Stimulated activated CD4-positive, alpha-beta T cell treated with anti-CD3 and anti-CD28 coated beads, TNF-alpha, amount 100 ng/mL, for 24 hours (primary cell): ENCODE measurements at places on chromosomes 7 and 10.

DNA sequence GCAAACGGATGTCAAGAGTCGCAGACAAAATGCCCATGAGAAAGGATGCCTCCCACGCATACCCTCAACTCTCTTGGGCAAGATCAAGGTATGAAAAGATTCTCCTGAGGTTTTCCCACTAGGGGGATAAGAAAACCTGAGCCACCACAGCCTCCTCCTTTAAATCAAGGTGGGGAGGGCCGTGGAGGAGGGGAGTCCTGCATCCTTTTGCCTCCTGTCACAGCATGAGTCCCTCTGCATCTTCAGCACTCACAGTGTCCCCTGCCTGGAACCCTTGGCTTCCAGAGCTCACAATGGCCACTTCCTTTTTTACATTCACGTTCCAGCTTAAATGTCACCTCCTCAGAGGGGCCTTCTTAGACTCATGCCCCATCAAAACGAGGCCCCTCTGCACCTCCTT lies 207.6 kb downstream of the GLI3 start:
- no peak for DNase-seq

DNA sequence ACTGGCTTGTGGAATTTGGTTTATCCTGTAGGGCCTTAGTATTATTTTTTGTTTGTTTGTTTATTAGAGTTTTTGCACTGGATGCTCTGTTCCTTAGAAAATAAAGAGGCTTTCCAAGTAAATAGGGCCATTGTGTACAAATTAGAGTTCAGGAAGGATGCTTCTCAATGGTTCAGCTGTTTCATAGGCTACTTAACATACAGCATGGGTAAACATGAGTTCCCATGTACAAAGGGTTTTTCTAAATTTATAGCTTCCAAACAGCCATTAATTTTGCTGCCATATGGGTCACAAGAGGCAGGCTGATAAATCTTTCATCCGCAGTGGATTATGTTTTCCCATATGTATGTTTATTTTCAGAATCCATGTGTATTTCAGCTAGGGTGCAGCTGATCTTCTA lies 121.6 kb upstream of the WDR11 start:
- DNase-seq = no peak

GRCh38 chr7:151310578-151310977 lies 31.0 kb upstream of the NUB1 start:
- no peak for DNase-seq

DNA sequence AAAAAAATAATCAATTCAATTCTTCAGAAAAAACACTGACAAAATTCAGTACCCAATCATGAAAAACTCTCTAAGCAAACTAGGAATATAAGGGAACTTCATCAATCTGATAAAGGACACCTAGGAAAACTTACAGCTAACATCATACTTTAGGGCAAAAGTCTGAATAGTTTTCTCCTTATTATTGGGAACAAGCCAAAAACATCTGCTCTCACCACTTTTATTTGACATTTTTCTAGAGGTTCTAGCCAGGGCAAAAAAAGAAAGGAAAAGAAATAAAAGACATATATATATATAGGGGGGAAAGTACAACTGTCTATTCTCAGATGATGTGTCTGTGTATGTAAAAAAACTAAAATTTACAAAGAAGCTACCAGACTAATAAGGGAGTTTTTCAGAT lies 19.0 kb downstream of the CDK6 start:
- no peak for DNase-seq

GRCh38 chr10:118808601-118809356 lies 54.0 kb upstream of the CACUL1 start:
- no peak for DNase-seq

DNA sequence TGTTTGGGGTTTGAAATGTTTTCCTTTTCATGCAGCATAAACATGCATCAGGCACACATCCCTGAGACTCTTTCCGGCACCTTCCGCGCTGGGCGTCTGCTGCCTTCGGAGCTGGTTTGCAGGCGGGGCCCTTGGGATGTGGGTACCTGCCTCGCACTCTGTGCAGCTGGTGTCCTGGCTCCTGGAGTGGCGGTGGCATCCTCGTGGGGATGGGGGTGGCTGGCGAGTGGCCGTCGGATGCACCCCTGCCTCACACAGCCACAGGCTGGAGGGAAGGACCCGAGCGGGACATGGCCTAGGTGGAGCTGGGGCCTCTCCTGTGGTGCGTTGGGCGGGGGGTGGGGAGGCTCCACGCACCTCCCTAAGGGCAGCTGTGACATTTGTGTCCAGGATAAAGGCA lies 68.5 kb upstream of the ADGRA1 start:
- DNase-seq = no peak

DNA sequence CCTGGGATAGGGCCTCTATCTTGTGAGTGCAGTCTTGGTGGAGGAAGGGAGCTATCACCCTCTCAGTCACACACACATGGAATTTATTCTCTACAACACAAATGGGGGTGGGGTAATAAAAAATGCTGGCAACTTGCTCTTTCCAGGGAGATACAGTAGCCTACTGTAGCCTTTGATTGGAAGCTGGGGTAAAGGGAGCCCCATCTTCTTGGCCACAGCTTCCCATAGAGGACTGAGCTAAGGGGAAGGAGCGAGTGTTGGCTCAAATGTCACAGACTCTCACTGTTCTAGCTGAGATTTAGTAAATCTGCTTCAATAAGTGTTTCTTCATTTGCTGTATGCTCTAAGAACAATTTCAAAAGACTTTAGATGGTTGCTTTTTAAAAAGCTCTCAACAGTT lies 222.2 kb upstream of the CXCL12 start:
- no peak for DNase-seq

DNA sequence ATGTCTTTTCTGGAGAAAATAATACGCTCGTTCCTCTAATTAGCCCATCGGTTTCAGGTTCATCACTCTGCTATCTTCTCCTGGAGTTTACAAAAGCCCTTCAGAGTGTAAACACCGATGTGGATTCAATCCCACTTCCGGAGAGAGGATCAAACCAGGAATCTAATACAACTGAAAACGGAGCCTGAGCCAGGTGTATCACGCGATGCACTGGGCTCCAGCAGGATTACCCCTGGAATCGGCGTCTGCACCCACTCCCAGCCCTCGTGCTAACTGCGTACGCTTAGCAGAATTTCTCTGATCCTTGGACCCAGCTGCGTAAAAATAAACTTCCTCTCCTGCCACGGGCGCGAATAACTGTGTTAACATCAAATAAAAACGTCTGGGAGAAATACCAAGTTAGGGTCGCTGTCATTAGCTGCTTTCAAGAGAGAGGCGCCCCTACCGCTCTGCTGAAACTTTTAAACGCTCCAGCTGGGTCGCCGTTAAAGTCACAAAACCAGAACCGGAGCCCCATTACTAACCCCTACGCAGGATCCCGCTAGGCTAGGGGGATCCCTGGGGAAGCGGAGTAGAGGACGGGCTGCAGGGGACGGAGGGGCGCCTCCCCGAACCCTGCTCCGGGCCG lies 502 bp downstream of the ZNF3 start:
- DNase-seq = no peak

GRCh38 chr7:70886547-70886946 lies 245.4 kb upstream of the GALNT17 start:
- no peak for DNase-seq

GRCh38 chr10:12081879-12082557 lies 13.3 kb downstream of the DHTKD1 start:
- DNase-seq = no peak

- DNase-seq = no peak
Measured at GRCh38 chr7:157780312-157780711, 443.5 kb downstream of the DNAJB6 start.

- peak; percentile 78 for DNase-seq
Measured at GRCh38 chr7:91264046-91264923, at the start of gene FZD1. FZD1 (plus strand) TSS chr7:91264433; CDS start chr7:91264881, 448 bp downstream.

- DNase-seq = no peak
Measured at GRCh38 chr10:51214207-51215196, 140.2 kb downstream of the PRKG1 start.

DNA sequence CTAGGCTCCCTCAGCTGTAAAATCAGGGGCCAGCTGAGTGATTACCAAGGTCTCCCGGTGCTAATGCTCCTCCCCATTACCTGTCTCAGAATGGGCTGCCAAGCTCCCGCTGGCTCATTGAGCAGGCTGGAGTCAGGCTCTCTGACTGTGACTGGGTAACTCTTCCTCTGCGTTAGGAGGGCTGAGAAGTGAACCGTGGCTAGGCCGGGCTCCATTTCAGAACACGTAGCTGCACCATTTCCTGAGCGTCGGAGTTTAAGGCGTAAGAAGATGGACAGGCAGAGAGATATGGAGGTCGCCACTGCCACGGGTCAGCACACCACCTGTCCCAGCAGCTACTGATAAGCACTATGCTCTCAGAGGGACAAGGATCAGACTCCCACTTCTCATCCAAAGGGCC lies 250.3 kb downstream of the TCERG1L start:
- no peak for DNase-seq

- no peak for DNase-seq
Measured at GRCh38 chr7:127755965-127756364, 104.0 kb downstream of the SND1 start.

DNA sequence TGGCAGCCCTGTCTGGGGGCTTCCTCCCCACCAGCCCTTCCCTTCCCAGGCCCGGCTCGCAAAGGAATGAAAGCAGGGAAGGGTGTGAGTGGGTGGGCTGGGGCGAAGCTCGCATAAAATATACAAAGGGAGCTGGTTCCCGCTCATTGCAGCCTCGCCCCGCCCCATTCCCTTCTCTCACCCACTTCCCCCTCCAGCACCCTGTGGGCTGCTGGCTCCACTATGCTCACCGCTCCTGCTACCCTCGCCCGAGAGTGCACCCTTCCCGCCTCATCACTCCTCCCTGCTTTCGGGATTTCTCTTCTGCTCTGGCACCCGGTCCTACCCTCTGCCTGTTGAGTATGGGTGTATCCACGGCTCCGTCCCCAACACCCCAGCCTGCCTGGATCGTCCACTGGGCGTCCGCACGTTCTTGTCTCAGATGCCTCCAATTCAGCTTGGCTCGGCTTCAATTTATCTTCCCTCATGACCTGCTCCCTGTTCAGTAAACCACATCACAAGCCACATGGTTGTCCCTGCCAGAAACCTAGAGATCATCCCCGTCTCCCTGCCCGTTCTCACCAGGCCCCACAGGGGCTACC lies 14.4 kb upstream of the TTYH3 start:
- DNase-seq = no peak

DNA sequence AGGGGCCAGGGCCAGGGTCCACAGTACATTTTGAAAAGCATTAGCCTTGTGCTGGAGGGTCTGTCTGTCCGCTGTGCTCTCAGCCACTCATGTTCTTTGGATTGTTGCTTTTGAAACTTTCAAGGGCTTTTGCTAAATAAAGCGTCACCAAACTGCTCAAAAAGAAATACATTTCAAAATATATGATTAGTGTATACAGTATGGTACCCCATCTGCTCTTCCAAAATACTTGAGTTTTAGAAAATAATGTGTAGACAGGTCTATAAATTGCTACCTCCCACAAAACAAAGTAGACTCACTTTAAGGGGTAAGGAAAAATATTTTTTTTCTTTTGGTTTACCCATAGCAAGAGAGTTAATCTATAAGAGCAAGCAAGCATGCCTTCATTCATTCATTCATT lies 194.3 kb upstream of the AOAH start:
- DNase-seq = no peak

DNA sequence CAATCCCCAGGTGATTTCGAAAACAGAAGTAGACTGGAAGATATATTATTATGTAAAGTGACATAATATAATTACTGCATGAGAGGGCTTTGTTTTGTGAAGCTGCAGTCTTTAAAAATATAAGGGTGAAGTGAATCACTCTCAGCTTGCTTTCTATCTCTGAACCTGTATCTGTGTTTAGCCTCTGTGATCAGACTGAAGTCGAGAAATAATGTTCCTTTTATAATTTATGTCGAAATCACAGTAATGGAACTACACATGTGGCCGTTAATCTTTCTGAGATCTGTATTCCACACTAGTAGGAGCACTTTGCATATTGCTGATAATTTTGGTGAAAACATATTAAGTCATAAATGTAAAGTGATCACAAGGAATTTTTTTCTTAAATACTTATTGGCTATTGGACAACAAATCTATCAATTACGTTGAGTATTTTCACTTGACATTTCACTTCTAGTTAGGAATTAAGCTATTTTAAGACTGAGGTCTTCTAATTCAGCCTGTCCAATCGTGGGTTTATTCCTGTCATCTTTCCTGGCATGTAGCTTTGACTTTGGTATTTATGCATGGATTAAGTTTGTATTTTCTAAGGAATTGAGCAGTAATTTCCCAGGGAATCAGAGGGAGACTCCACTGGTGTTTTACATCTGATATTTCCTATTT lies 268.2 kb upstream of the POT1 start:
- no peak for DNase-seq

DNA sequence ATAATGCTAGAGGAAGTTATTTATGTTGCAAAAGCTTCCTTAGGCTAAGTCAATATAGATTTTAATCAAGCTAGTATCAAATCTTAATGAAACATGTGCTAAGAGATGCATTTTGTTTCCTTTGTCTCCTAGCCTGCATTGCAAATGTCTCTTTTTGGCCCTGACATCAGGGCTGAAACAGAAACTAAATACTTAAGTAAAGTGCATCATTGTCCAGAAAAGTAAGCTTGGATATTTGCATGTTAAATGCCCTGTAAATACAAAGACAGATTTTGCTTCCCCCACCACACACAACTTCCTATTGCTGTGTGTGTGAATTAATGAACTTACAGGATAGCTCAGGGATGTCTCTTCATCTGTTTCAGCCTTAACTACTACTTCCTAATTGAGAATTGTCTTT lies 10.0 kb upstream of the STAMBPL1 start:
- DNase-seq = no peak

GRCh38 chr10:129799942-129800341 lies 164.1 kb downstream of the EBF3 start:
- no peak for DNase-seq

GRCh38 chr7:13920053-13920697 lies 69.3 kb downstream of the ETV1 start:
- no peak for DNase-seq

- DNase-seq = no peak
Measured at GRCh38 chr10:75956624-75957023, 525.2 kb downstream of the LRMDA start.

- no peak for DNase-seq
Measured at GRCh38 chr7:74029089-74029785, 1.3 kb downstream of the ELN start.

- no peak for DNase-seq
Measured at GRCh38 chr7:120677535-120677934, 180.4 kb downstream of the TSPAN12 start.

- no peak for DNase-seq
Measured at GRCh38 chr10:133440633-133441285, 13.0 kb upstream of the SCART1 start.

DNA sequence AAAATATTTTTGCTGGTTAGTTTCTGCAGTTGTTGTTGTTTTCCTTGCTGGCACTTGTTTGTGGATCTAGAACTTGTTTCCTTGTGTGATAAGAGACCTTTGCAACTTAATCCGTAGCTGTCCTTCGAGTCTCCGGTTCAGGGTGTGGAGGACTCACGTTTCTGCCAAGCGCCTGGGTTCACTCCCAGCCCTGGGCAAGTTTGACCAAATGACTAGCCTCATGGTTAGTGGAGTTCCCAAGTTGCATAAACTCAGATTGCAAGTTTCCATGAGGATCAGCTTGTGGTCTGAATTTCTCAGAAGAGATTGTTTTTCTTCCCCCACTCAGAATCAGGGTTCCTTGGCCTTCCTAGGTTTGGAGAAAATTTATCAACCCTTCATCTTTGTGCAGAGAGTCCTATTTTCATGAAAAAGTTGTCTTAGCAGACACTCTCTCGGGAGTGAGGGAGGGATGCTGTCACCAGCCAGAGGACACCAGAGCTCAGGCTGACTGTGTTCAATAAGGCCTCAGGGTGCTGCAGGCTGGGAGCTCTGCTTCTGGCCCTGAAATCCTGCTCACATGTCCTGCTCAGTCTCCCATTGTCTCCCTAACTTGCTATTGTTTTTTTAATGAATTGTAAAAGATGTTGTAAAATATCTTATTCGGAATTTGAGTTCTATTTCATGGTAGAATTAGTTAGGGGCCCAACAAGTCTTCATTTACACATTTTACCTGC lies 377.7 kb upstream of the KLF6 start:
- DNase-seq = no peak
